CD4-positive, alpha-beta T cell treated with Interleukin-6 at 100 ng/mL for 8 hours (primary cell): ENCODE measurements at places on chromosomes 2 and 18.

DNA sequence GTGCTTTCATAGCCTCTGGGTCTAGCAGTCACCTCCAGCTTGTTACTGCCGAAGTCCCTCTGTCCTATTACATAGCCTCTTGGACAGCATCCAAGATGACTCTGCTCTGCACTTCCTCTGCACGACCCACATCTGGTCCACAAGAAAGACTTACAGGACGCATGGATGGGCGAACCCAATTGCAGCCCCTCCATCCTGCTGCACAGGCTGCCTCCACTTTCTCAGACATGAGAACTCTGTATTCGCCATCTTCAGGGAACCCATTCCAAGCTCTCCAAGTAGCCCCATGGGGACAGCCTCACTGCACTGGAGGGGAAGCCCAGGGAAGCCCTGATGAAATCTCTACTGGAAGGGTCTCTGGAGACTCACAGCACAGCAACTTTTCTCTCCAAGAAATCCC lies 172.1 kb downstream of the GFPT1 start:
- no peak for DNase-seq

- DNase-seq, result peak; percentile 66
Measured at GRCh38 chr2:85539361-85540132, 579 bp downstream of the MAT2A start.

DNA sequence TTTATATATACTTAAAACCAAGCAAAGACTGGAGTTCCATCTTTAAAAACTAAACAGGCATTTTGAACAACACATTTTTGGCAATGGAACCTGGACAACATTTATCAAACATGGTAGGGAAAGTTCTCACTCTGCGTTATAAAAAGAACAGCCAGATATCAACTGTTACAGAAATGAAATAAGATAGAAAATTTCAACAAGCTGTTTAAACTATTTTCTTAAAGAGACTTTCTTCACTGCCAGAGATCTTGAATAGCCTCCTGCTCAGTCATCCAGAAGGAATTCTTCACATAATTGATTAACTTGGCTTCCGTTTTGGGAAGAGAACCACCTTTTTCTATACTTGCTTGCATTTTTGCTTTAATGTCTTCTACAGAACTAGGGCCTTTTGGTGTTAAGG lies 166.0 kb upstream of the PIK3C3 start:
- DNase-seq, result no peak

DNA sequence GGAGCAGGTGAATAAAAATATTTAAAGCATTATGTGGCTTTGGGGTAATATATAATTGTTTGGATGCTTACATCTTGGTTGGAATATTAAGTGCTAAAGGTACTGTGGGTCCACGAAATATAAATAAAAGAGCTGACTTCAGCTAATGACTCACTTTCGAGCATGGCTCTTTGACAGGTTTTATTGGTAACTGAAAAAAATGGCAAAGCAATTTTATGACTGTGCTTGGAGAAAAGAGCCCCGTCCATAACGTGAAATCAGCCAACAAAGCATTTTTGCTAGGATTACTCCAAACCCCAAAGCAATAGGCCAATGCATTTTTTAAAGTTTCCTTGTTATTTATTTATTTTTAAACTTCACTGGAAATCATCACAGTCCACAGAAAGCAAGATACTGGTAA lies 397.2 kb upstream of the CDH19 start:
- no peak for DNase-seq

DNA sequence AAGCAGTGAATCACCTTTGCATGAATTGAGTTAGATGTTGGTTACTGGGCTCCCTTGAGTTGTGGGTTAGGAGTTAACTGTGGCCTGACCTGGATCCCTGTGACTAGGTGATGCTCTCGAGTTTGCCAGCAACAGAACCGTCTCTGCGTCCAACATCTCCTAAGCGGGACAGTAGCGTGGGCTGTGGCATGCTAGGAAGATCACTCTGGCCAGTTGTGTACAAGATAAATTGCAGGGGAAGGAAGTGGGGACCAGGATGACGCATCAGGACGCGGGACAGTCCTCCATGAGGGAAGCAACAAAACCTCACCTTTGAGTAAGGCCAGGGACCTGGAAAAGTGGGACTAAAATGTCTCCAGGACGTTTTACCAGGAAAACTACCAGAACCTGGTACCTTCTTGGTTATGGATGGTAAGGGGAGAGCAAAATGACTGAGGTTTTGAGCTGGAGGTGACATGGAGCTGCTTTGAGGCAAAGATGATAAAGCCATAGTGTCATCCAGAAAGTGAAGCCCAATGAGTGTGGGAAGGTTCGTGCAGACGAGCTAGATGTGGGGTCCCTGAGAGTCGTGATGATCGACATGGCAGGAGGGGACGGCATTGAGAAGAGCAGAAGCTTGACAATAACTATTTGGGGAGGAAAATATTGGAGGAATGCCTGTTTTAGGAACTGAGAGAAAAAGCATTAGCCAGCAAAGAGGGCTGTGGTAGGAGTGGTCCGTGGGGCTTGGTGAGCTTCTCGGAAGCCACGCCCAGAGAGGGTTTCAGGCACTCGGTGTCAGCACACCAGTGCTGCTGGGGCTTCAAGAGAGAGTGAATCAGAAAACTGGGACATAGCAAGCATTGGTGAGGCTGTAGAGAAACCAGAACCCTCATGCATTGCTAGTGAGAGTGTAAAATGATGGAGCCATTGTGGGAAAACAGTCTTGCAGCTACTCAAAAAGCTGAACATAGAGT lies 95.1 kb downstream of the SMAD7 start:
- no peak for DNase-seq

GRCh38 chr18:33606621-33607020 lies 28.6 kb downstream of the ASXL3 start:
- no peak for DNase-seq

GRCh38 chr2:181070119-181070835 lies 89.9 kb downstream of the UBE2E3 start:
- DNase-seq, result no peak

DNA sequence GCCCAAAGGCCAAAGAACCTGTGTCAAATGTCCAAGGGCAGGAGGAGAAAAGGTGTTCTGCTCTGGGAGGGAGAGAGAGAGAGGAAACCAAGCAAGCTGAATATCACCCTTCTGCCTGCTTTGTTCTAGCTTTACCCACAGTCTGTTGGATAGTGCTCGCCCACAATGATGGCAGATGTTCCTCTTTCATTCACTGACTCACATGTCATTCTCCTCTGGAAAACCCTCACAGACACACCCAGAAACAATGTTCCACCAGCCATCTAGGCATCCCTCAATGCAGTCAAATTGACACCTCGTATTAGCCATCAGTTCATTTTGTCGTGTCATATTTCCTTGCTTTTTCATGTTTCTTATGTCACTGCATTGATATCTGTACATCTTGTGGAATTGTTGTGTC lies 150.3 kb downstream of the UBR3 start:
- DNase-seq, result no peak

DNA sequence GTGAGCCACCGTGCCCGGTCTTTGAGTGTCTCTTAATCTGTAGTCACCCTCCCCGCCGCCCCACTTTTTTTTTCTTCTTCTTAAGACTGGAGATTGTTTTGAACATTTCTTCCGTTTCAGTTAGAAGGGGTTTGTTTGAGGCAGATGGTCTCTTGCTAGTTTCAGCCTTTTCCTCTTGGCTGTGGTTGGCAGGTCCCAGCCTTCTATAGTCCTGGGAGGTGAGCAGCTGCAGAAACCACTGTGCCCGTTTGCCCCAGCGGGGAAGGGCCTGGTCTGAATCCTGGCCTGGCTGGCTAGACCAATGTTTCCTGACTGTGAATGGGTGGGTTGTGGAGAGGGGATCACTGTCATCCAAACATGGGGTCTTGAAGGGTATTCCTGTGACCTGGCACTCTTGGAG lies 30.1 kb upstream of the MCFD2 start:
- no peak for DNase-seq

GRCh38 chr18:23574611-23575308 lies 11.5 kb downstream of the NPC1 start:
- DNase-seq, result no peak
